ENCODE measurements at places on chromosomes 5 and 9.

- DNase-seq, result peak; percentile 89
Observed at GRCh38 chr9:4117835-4118610, 181.8 kb downstream of the GLIS3 start.

DNA sequence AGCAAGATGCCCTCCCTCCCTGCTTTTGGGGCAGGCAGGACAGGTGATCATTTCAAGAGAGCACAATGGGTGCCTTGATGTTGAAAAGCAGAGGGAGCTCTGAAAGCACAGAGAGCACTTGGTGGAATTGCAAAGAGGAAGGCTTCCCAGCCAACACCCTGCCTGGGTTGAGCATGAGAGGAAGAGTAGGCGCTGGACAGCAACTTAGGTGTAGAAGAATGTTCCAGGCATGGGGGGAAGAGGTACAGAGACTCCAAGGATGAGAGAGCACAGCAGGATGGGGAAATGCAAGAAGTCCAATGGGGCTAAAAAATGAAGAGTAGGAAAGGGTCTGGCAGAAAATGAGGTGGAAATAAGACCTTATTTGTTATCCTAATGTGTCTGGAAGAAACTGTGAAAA is 144.8 kb downstream of the TRIM36 start:
- no peak for DNase-seq

GRCh38 chr5:170923910-170924620 is 62.2 kb downstream of the RANBP17 start:
- DNase-seq, result no peak

DNA sequence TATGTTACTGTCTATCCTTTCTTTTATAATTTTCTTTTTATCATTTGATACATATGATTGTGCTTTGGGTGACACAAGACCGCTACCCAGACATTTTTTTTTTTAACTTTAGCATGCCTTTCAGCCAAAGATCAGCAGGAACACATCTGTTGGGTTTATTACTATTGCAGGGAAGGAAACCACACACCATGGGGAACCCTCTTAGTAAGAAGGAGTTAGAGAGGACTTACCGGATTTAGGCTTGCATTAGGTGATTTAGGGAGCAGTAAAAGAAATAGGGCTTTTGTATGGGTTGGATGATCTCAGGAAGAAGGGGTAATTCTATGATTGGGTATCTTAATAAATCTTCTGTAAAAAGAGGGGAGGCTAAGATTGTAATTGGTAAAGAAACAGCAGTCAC is 138.2 kb downstream of the SNX18 start:
- no peak for DNase-seq

- DNase-seq, result no peak
Observed at GRCh38 chr5:124302533-124302932, 443.9 kb downstream of the ZNF608 start.

DNA sequence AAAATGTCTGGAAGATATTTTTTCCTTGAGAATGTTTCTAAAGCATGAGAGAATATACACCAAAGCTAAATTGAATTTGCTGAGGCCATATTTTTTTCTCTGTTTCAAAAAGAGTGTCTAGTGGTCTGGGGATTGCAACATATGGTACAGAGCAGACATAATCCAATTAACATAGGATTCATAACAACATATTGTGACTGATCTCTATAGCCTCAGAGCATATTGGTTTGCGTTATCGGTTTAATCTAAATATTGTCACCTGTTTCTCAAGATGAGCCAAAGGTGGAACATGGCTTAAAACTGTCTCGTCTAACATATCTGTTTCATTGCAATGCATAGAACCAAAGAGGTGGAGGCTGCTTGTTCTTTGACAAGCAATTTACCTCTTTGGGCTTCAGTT is 3.9 kb downstream of the PPP3R2 start:
- DNase-seq, result no peak

DNA sequence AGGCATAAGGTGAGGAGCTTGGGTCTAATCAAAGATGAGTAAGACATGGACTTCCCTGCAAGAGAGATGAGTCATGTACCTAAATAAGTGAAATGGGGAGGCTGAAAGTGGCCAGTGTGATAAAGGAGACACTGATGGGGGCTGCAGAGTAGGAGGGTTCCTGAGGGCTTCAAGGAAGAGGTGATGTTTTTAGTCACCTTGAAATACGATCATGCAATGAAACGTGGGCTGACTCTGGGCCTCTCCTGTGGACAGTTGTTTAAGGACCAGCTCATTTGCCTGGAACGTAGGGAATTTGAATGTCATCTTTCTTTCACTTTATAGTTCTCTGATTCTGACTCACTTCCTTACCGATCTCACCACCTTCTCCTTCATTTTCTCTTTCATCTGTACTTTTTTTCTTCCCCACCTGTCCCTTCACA is 49.6 kb upstream of the CPLX2 start:
- DNase-seq, result no peak
